KBM-7 (cell line): ENCODE measurements at places on chromosomes 2 and 18.

DNA sequence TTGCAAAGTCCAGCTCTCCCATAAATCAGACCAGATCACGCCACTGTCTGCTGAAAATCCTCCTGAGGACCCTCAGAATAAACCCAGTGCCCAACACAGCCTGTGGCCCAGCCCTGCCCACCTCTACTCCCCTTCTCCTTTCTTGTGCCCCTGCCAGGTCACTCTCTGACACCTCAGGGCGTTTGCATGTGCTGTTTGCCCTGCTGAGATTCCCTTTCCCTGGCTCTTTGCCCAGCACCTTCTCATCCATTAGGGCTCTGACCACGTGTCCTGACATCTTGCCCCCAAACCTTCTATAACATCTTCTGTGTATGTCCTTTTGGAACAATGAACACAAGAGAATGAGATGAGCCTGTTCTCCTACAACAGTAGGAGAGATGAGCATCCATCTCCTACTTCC is 18.5 kb upstream of the NMUR1 start:
- no peak for DNase-seq

DNA sequence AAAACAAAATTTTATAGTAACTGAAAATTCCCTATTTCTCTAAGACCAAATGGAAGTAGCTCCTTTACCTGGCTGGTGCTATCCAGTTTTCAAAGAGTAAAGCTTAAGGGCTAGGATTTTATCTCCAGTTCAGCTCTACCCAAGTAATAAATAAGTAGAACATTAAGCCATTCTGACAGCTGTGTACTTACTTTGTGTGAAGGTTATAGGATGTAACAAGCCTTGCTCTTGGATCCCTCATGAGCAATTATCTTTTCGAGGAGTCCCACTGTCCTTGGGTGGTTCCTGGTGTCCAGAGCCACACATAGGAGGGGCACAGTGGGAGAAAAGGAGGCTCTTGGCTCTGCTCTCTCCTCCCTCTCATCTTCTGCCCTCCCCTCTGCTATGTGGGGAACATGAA is 45.5 kb downstream of the KIF5C start:
- DNase-seq: no peak

GRCh38 chr2:143521396-143521795 is 392.2 kb downstream of the ARHGAP15 start:
- no peak for DNase-seq

- DNase-seq: no peak
Measured at GRCh38 chr2:101617188-101617587, 80.3 kb upstream of the MAP4K4 start.

DNA sequence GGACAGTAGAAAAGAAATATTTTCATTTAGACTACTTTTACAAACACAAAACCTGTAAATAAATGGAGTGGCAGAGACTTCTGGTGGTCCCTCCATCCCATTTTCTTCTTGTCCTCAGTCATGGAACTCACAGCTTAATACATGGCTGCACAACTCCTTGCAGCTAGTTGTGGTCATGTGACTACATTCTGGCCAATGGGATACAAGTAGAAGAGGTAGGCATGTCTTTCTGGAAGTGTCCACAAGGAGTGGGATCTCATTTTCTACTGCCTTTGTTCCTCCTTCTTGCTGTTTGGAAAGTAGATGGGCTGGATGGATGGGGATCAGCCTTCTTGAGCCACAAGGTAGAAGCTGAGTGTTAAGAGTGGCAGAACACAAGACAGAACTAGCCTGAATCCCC is 555.8 kb downstream of the SATB2 start:
- DNase-seq: peak; percentile 9
